ENCODE measurements at places on chromosomes 11 and 22.

DNA sequence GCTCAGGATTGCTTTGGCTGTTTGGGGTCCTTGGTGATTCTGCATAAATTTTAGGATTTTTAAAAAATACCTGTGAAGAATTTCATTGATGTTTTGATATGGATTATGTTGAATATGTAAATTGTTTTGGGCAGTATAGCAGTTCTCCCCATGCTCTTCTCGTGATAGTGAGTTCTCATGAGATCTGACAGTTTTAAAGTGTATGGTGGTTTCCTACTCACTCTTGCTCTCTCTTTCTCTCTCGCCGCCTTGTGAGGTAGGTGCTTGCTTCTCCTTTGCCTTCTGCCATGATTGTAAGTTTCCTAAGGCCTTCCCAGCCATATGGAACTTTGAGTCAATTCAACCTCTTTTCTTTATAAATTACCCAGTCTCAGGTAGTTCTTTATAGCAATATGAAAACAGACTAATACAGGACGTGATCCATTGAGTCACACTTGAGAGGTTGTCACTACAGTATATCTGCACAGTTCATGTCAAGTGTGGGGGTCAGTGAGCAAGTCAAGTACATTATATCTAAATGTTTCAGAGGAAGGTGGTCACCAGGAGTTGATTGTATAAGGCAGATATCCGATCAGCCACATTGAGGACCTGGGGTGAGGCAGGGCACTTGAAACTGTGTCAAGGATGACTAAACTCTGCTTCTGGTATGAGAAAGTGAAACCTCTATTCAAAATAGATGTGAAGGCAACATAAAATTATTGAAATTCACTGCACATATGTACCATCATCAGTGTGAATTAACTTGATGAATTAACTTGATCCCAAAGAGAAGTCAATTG is 70.7 kb upstream of the CCDC179 start:
- no peak for DNase-seq

DNA sequence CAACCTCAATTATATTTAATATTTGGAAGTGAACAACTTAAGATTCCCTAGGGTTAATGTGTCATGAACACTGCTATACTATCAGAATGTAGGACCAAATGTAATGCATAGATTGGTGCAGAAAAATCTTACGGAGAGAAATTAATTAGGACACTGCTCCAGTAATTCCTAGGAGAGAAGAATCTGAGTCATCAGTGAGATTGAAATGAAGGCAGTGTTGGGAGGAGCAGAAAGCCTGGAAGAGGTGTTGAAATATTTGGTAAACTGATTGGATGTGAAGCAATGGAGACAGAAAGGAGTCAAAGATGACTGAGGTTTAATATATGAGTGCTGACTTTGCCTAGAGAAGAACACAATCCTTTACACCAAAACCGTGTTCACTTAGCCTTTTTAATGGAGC is 836.0 kb downstream of the FAM181B start:
- no peak for DNase-seq

DNA sequence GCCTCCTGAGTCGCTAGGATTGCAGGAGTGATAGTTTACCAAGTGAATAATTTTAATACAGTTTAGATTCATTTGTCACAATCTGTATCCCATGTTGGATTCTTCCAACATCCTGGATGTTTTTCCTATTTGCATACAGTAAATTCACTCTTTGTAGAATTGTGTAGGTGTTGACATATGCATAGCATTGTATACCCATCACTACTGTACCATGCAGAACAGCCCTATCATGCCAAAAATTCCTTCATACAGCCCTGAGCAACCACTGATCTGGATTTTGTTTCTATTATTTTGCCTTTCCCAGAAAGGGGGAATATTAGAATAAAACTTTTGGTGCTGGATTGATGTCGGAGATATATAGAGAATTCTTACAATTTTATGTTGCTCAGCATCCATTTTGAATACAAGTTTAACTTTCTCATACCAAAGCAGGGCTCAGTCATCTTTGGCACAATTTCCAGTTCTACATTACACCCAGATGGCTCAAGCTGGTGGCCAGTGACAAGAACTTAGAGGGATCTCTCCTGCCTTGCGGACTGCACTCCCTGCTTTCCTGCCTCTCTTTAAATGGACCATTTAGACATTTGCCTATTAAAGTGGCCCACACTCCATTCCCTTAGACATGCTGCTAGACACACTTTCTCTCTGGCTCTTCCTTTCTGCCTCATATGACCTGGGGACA is 45.4 kb upstream of the CFAP300 start:
- DNase-seq = no peak

DNA sequence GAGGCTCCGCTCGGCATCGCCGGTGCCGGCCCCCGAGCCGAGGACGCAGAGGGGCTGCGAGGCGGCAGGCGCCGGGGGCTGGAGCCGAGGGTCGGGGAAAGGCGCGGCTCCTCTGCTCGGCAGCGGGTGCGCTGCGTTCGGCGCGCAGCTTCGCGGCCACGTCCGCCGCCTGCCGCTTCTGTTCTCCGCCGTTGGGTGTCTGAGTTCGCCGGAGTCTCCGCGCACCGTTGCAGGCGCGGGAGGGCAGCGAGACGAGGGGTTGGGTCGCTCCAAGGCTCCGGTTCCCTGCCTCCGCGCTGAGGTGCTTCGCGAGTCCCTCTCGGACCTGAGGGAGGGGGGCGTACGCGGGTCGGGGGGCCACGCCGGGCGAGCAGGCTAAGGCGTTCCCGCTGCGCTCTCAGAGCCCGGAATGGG is 347 bp downstream of the MN1 start:
- no peak for DNase-seq

DNA sequence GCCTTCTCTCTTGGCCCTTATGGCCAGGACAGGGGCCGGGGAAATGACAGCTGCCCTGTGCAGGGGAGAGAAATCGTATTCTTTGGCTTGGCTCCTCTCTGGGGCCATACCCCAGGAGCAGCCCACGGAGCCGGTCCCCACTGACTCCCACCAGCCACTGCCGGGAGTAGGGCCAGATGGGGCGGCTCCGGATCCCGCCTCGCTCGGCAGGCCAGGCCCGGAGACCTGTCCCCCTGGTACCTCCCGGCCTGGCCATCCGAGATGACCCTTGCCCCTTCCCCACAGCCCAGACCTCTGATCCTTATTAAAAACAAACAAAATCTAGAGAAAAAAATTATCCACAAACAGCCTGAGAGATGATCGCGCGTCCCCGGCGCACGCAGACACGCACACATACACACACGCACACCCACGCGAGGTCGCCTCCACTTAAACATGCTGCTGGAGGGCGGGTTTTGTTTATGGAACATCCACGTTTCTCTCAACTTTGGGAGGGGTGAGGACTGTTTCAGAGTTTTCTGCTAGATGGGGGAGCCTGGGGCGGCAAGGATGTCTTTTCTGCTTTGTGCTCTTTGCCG is 59.1 kb downstream of the IGLL1 start:
- peak; percentile 58 for DNase-seq

DNA sequence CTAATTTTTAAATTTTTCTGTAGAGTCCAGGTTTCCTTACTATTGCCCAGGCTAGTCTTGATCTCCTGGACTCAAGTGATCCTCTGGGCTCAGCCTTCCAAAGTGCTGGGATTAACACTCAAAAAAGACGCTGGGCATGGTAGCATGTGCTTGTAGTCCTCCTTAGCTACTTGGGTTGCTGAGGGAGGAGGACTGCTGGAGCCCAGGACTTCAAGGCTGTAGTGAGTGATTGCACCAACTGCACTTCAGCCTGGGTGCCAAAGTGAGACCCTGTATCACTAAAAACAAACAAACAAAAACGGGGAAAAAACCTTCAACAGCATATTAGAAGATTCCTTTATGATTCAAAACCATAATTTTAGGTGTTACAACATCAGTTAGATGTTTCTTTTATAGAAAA is 44.6 kb downstream of the RSF1 start:
- no peak for DNase-seq

DNA sequence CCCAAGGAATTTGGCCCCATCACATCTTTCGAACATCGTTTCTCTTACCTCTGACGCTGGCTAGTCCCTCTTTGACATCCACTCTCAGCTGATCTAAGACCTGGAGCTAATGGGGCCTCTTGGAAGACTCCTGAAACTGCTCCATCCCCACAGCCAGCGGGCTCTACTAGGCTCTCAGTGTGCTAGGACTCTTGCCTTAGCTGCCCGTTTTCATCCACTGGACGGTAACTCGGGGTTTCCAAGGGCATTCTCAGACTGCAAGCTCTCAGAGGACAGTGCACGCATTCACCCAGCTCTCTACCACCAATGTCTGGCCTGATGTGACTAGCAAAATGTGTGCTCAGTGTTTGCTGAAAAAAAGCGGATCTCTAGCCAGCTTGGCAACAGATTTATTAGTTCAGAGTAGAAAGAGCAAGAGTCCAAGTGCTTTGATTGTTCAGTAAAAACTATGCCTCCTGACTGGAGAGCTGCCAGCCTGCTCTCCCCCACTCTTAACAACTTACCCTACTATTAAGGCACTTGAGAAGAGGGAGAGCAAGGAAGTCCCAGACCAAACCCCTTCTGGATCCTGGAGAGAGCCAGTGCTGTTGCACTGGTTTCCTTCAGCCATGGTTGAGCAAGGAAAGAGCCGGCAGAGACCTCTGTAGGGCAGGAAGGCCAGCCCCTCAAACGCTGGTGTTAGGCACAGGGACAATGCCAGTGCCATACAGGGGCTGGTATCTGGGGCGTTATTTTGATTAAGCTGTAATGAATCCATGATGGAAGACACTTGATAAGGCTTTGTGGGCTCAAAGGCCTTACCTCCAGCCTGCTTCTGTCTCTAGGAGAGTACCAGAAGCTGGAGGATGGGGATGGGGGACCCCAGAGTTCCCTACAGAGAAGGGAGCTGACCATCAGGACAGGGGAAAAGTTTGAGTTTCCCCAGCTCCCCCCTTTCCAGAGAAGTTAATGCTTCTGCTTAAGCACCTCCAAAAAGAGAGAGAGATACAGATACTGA is 9.2 kb downstream of the RELA start:
- no peak for DNase-seq

DNA sequence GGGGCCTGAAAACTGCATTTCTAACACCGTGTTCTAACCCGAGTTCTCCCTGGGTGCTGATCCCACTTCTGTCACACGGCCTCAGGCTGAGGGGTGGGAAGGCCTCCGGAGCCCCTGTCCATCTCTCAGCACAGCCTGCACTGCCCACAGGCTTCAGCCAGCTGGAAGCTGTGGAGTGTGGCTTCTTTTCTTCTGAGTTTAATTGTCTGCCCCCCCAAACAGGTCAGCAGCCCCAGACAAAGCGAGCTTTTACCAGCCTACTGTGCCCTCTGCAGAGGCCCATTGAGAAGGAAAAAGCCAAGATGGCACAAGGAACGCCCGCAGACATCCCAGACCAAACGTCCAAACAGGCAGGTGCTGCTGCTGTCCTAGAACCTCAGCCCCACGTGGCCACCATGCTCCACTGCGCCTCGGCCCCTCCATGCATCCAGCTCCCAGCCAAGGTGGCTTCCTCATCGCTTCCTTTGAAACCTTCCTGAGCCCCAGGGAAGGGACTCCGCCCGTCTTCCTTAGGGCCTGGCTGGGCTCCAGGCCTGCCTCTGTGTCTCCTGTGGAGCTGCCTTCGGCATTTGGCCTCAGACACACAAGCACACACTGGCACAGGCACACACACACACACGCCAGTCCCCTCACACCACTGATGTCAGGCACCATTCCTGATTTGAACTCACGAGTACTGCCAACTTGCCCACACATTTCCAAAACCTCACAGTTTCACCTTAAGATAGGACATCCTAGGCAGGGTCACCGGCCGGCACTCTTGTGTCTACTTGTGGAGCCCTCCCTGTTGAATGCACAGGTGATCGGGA is 1.7 kb downstream of the MOB2 start:
- DNase-seq = no peak

DNA sequence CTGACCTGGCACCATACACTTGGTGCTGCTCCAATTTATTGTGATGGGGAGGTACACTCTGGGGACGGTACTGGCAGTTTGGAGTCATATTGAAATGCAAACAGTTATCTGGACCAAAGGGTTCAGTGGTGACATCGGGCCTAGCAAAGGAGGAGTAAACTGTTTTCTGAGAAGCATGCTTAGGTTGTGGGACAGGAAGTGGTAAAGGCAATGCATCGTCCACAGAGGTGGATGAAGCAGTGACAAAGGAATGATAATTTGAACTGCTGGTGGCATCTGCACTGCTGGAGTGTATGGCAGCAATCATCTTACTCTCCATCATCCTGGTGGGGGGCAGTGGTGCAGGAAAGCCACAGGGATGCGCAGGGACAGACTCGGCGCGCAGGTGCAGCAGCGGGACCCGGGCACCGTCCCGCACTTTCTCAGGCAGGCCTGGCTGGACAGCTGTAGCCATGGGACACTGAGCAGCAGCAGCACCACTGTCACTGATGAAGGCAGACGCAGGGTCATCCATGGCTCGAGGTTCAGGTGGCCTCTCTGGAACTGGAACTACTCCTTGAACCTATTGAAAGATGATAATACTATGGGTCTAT is 28.0 kb upstream of the TP53AIP1 start:
- no peak for DNase-seq

DNA sequence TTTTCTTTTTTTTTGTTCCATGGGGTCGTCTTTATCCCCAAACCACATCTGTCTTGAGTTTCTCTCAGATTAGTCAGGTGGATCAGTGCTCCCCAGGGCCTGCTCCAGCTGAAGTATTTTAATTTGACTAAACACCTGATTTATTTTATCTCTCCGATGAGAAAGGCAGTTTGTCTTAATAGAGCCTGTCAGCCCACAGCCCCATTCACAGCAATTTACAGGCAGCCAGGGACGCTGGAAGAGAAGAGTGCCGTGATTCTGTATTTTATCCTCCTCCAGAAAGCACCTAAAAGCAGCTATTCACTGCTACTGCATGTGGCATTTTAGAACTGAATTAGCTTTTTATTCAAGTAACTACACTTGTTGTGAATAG is 164.5 kb downstream of the SOX6 start:
- DNase-seq = no peak

GRCh38 chr11:119192111-119192510 is 6.8 kb downstream of the NHERF4 start:
- no peak for DNase-seq

DNA sequence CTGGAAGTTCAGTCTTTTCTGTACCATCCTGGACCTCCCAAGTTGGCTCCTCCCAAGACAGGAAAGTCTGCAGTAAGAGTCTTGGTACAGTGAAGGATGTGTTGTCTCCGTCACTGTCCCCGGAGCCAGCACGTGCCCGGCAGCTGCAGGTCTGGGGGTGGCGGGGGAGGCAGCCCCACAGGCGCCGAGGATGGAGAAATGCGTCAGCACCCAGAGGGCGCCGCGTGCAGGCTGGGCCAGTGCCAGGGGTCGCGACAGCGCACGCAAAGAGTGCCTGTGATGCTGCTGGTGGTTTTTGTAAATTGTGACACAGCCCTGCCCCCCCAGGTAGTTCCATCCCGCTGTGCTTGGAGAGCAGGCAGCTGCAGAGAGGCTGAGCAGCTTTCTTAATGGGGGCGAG is 1200.5 kb downstream of the BRD1 start:
- DNase-seq = no peak

GRCh38 chr11:101188801-101189200 is 59.2 kb upstream of the PGR start:
- DNase-seq = no peak

GRCh38 chr22:38923463-38924346 is 33.7 kb upstream of the APOBEC3A start:
- DNase-seq = peak; percentile 66

- DNase-seq = no peak
Measured at GRCh38 chr11:83671289-83671688, 385.1 kb upstream of the CCDC90B start.
